Activated gamma-delta T cell treated with anti-CD3 and anti-CD28 coated beads, Interleukin-2, amount 50 U/mL, for 16 hours (primary cell): ENCODE measurements at places on chromosomes 4 and X.

DNA sequence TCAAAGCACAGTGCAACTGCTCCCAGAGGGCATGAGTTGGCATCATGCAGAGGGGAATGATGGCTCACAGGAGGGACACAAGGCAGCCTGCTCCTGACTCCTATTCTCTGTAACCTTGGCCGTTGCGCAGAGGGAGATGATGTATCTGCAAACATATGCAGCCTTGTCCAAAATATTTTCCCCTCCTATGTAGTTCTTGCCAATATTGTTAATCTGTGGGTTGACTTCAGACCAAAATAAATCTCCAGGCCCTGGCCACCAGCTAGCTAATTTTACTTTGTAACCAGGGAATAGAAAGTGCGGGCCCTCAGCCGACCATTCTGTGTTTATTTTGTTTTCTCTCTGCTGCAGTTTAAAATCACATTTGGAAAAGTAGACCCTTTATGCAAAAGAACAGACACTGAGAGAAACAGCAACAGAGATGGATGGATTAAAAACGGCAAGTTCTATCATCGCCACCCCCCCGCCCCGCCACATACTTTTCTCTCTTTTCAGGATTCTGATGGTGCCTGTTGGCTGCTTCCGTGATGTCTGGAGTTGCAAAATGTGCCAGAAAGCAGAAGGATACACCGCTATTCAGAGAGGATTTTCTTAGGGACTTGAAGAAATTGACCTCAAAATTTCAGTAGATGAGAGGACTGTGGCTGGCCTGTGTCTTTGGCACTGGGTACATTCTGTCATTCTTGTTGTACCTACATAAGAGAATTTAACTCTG lies 185.3 kb upstream of the BCOR start:
- no peak for DNase-seq

DNA sequence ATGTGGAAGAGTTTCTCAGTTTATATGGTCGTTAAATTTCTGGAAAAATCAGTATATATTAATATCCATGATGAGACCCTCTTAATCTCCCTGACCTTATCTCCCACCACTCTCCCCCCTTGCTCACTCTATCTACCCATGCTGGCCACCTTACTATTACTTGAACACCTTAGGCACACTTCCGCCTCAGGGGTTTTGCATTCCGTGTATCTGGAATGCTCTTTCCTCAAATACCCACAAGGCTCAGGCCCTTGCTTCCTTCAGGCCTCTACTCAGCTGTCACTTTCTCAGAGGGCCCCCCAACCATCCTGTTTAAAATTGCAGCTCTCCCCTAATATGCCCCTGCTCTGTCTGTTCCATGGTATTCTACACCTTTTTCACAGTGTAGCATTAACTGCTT lies 1.9 kb downstream of the KANTR start:
- DNase-seq = no peak

DNA sequence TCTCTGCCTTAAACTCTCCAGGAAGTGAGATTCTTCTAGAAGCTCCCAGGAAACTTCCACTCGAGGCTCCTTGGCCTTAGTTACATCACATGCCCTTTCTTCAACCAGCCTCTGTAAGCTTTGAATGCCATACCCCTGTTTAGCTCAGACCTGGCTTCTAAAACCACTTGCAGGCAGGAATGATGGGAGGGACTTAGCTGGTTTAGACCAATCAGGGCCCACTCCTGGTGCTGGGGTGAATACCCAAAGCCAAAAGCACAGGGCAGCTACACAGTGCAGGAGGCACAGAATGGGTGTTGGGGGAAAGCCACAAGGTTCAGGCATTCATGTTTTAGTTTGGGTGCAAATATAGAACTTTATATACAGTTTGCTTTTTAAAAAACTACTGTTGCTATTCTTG lies 296.2 kb downstream of the FRMPD4 start:
- no peak for DNase-seq

DNA sequence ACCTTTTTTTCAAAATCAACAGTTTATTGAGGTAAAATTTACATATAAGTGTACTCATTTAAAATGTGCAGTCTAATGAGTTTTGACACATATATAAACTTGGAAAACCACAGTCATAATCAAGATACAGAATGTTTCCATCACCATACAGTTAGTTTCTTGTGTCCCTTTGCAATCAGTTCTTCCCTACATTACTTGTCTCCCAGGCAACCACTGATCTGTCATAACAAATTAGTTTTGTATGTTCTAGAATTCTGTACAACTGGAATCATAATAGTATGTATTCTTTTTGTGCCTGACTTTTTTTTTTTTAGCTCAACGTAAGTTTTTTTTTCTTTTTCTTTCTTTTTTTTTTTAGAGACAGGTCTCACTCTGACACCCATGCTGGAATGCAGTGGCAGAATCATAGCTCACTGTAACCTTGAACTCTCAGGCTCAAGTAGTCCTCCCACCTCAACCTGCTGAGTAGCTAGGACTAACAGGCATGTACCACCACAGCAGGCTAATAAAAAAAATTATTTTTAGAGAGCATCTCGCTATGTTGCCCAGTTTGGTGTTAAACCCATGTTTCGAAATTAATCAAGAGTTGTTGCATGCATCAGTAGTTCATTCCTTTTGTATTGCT lies 26.9 kb downstream of the ARFIP1 start:
- DNase-seq = no peak

GRCh38 chrX:146141221-146141620 lies 323.6 kb downstream of the SLITRK2 start:
- DNase-seq = no peak

- DNase-seq = no peak
These were observed 77.7 kb downstream of the BLTP1 start for GRCh38 chr4:122229857-122230256.

DNA sequence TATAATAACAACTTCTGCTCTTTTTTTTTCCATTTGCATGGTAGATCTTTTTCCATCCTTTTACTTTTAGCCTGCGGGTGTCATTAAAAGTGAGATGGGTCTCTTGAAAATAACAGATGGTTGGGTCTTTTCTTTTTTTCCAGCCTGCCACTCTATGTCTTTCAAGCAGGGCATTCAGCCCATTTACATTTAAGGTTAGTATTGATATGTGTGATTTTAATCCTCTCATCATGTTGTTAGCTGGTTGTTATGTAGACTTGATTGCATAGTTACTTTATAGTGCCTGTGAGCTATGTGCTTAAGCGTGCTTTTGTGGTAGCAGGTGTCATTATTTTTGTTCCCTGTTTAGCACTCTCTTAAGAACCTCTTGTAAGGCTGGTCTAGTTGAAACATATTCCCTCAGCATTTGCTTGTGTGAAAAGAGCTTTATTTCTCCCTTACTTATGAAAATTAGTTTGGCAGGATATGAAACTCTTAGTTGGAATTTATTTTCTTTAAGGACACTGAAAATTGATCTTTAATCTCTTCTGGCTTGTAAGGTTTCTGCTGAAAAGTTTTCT lies 326.1 kb downstream of the SH3BGRL start:
- DNase-seq = no peak

DNA sequence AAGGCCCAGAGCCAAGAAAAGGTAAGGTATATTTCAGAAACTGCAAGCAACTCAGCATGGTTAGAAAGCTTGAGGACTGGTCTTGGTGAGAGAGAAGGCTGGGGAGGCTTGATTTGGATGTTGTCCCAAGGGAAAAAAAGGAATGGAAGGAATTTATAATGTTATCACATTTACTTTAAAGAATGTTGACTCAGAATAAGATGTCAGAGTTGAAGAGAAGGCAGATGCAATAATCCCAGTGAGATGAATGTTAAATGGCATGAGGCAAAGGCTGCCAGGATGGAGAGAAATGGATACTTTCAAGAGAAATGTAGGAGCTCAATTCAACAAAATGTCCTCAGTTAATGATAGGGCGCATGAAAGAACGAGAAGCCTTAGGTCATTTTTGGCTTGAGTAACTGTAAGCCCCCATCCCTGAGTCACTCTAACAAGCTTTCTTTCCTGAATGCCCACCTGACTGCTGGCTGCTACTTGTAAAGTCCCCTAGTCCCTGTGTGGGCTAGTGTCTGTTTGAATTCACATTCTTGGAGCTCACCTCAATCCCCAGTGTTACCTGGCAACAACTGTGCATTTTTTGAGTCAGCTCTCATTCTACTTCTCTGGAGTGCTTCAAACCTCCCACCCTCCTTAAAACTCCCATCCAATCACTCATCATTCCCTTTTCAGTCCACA lies 103.0 kb upstream of the TAPT1 start:
- DNase-seq = no peak

DNA sequence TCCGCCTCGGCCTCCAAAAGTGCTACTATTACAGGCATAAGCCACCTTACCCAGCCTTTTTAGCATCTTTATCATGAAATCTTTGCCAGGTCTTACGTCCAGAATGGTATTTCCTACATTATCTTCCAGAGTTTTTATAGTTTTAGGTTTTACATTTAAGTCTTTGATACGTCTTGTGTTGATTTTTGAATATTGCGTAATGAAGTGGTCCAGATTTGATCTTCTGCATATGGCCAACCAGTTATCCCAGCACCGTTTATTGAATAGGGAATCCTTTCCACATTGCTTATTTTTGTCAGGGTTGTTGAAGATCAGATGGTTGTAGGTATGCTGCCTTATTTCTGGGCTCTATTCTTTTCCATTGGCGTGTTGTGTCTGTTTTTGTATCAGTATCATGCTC lies 349.6 kb downstream of the KCTD8 start:
- DNase-seq = no peak

DNA sequence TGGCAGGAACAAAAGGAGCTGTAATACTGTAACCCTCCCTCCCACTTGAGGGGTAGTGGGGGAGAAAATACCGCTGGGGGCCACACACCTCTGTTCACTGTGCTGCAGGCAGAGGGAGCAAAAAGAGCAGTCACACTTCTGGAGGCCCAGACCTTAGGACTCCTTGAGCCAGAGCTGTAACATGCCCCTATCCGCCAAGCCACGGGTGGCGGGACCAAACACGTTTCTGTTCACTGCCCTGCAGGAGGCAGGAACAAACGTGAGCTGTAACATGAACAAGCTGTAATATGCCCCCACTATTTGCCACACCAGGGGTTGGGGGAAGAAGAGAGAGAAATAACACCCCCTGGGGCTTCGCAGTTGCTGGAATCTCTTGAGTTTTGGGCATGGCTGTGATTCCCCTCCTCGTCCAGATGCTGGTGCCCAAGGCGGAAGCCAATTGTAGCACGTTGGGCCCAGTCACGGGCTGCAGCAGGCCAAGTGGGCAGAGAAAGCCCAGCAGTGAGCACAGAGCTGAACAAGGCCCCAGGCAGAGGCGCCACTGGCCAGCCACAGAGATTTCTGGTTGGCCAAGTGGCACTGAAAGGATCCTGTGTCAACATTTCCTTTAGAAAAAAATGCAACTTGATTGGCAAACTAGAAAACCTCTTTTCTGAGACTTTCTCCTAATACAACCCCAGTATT lies 509.7 kb downstream of the INPP4B start:
- no peak for DNase-seq

DNA sequence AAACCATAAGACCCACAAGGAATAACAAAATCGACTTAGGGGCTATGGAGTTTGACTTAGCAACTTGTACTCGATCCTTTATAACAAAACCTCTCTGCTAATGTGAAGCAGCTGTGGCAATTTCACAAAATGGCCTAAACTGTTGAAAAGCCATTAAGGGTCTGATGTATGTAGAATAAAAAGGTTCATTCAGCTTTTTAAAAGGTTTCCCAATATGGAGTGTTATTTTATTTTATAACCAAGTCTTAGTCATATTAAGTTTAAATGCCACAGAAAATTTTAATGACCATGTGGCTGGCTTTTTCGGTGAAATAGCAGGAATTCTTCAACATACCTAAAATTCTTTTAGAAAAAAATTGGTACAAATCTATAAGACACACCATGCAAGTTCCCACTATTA lies 291.8 kb upstream of the HAND2 start:
- no peak for DNase-seq

DNA sequence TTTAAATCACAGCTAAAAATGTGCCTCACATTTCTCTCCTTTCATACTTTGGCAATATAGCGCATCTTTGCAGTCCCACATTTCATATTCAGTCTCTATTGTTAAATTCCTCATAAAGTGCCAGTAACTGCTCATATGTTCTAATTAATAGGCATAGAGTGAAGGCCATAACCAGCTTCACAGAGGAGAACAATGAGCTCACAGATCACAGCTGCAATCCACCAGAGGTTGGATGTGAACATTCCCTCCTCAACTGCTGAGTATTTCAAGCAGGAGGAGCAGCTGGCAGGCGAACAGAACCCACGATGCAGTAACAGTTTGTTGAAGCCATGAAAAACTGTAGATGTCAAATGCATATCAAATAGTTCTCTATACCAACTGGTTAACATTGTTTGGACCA lies 2088.7 kb upstream of the AGA start:
- DNase-seq = no peak

GRCh38 chrX:148628621-148629020 lies 128.2 kb downstream of the AFF2 start:
- no peak for DNase-seq

- DNase-seq = no peak
These were observed 63.2 kb downstream of the ANAPC10 start for GRCh38 chr4:145034727-145035211.

GRCh38 chrX:21993265-21993664 lies 38.9 kb upstream of the PHEX start:
- no peak for DNase-seq

- no peak for DNase-seq
These were observed 70.1 kb downstream of the GABRB1 start for GRCh38 chr4:47101453-47101852.

DNA sequence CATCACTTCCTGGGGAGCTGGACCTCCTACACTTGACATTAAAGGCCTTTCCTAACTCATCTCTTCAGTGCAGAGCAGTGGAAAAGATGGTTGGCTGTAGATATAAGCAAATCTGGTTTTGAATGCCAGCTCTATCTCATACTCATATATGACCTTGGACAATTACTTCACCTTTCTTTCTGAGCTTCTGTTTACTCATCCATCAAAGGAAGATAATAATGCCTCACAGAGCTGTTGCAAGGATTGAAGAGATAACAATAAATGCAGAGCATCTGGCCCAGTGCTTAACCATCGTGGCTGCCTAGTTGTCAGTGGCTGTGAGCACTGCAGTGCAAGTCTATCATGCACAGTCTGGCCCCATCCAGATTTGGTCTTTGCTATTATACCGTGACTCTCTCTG lies 148.1 kb upstream of the EOLA2 start:
- DNase-seq = no peak

DNA sequence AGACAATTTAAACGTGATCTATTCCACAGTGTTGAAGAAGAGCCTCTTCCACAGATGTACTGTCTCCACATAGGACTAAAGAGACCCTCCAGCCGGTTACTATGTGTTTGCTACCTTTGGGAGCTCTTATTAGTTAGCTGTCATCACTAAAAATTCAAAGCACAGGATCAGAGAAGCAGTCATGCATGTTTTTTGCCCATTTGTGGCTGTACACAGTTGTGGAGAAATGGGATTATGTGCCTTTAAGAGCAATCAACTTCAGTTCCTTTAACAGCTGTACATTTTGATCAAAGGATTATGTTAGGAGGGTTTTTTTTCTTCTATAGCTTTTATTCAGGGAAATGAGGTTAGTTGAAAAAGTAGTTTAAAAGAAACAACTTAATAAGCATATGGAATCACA lies 149.0 kb upstream of the SPOCK3 start:
- no peak for DNase-seq
